ENCODE measurements at places on chromosomes 16 and 17.

DNA sequence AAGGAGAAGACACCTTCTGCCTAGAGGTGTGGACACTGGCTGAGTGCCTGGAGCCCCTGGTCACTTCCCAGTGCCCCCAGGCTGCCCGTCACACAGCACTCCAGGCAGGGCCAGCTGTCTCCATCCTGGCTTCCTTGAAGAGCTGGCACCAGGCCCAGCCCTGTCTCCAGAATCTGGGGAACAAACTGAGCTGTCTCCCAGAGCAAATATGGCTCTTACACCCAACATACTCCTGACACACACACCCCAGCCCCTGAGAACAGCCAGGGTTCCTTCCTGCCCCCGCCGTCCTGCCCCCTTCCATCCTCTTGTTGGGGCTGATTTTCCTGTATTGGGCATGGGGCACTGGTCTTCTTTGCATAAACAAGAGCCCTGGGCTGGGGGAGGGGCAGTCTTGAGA is 9.1 kb downstream of the NHERF1 start:
- DNase-seq, result no peak

GRCh38 chr16:56259425-56259779 is 68.1 kb downstream of the GNAO1 start:
- no peak for DNase-seq

DNA sequence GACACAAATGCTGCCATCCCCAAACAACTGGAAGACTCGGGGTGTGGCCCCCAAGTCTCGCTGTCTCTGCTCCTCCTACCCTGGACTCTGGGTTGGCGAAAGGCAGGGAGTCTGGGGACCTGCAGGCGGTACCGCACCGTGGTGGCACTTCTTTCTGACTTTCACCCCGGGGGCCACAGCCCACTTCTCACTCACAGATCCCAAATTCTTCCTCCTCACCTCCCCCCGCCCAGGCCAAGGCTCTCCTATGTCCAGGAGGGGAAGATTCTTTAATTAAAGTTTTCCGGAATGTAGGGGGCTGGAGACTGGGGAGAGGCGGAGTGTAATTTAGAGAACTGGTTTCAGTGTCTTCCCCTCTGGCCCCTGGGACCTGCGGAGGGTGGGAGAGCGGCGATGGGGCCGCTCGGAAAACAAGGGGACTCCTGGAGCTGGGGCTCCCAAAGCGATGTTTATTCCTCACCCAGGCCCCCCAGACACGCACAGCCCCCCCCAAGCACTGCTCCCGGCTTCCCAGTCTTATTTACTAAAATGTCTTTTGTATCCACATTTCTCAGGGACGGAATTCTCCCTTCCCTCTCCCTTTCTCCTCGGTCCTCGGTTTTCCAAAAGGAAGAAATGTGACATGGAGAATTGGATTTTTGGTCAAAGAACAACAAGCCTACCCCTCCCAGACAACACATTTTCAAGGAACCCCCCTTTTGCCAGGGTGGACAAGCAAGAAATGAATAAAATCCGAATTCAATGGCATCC is 1.2 kb downstream of the WNT3 start:
- DNase-seq, result no peak

DNA sequence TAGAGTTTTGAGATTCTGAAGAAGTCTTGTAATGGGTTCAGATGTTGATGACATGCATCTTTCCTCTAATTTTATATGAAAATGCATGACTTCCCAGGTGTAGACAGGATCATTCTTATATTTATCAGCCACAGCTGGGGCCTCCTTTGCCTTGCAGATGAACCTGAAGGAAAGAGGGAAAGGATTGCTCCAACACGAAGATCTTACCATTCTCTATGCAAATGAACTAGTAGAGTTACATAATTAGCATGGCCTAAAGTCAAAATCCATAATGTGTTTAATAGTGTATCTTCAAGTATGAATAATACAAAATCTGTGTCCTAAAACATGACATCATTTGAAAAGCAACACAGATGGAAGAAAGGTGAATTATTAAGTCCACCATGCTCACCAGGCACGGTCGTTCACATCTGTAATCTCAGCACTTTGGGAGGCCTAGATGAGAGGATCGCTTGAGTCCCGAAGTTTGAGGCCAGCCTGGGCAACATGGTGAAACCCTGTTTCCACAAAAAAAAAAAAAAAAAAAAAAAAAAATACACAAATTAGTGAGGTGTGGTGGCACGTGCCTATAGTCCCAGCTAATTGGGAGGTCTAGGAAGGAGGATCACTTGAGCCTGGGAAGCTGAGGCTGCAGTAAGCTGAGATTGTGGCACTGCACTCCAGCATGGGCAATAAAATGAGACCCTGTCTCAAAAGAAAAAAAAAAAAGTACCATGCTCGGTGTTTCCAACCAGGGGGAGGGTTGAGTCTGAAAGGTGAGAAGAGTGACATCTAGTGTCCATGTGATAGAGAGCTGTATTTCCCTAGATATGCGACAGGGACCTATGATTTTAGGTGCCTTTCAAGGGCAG is 6.3 kb downstream of the VWA3A start:
- DNase-seq, result no peak

- DNase-seq, result no peak
Measured at GRCh38 chr16:87495578-87496446, 3.0 kb upstream of the ZCCHC14 start.

DNA sequence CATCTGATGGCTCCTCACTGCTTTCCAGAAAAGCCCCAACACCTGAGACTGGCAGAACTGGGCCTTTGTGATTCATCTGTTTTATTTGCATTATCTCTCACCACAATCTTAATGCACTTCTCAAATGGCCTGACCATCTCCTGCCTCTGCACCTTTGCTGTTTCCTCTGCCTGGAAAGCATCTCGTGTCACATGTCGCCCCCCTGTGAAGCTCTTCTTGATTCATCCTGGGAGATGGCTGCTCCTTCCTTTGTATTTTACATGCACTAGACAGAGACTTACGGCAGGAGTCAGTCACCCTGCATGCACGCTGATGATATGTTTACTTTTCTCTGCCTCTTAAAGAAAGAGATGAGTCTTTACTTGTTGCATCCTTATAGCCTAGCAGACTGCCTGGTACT is 30.0 kb downstream of the HNF1B start:
- no peak for DNase-seq

DNA sequence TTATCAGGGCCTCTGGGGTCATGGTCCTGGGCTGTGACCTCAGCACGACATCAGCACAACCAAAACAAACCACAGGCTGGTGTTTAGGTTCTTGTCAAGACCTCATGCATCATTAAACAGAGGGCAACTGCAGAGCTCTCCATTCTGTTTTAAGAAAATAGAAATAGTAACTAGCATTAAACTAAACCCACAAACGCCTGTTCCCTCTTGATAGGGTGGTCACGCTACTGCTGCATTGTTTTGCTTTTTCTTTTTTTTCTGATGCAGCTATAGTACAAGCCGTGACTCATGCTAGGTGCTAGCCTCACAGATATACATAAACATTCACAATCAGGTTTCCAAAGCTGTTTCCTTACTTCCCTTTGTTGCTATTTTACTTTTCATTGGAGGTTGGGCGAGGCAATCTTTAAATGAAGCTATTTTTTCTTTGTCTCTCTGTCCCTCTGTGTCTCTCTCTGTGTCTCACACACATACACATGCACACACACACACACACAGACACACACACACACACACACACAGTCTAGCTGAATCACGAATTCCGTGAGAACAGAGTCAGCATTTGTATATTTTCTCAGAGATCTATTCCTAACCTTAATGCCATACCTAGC is 310.3 kb downstream of the CDH13 start:
- DNase-seq, result no peak

- DNase-seq, result peak; percentile 13
Measured at GRCh38 chr17:48055531-48056245, 7.5 kb downstream of the NFE2L1 start.

GRCh38 chr17:13127921-13128602 is 110.2 kb upstream of the ELAC2 start:
- DNase-seq, result no peak

DNA sequence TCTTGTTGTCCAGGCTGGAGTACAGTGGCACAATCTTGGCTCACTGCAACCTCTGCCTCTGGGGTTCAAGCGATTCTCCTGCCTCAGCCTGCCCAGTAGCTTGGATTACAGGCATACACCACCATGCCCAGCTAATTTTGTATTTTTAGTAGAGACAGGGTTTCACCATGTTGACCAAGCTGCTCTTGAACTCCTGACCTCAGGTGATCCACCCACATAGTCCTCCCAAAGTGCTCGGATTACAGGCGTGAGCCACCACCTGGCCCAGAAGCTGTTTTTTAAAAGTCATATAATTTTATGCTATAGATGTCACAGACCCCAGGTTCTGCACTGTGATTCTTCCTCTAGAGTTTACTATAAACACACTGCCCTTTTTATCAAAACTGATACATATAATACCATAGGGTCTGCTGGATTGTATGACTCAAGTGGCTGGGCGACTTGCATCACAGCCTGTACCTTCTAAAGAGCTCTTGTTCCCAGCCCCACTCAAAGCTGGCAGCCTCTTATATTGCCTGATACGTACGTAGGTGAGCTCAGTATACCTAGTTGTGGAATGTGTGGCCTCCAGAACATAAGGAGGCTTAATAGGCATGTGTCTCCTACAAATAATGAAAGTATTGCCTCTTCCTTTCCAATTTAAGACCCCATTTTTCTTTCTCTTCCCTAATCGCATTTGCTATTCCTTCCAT is 295.8 kb downstream of the ZFHX3 start:
- DNase-seq, result no peak

DNA sequence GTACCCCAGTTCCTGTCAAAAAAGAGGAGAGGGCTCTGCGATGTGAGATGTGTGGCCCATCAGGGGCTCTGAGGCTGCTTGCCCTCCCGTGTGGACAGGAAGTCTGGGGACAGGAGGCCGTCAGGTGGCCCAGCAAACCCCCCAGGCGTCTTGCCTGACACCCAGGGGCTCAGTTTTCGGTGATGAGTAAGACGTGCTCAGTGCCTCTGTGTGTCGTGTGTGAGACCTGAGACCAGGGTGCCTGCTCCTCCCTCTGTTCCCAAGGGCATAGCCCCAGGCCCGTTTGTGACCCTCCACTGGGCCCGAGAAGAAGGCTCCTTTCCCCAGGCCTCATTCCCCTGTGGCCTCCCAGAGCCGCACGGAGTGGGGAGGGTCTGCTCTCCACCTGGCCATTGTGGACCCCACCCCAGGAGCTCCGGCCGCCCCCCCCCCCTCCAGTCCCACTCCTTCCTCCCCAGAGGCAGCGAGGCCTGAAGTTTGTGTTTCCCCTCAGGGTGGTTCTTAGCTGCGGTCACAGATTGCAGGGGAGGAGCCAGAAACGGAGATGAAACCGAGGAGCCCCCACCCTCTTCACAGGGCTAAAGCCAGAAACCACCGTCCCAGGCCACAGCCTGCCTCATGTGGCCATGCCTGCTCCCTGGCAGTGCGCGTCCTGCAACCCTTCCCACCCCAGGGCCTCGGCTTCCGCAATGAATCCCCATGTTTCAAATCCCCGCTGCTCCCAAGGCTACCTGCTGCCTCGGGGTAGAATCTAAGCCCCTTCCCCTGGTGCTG is 4.9 kb upstream of the ACTG1 start:
- DNase-seq, result no peak

- DNase-seq, result no peak
Measured at GRCh38 chr16:87823181-87823929, 46.0 kb downstream of the SLC7A5 start.

GRCh38 chr16:1077877-1078578 is 5.5 kb downstream of the SSTR5 start:
- DNase-seq, result no peak

GRCh38 chr16:85627526-85628264 is 14.6 kb downstream of the GSE1 start:
- DNase-seq, result no peak

DNA sequence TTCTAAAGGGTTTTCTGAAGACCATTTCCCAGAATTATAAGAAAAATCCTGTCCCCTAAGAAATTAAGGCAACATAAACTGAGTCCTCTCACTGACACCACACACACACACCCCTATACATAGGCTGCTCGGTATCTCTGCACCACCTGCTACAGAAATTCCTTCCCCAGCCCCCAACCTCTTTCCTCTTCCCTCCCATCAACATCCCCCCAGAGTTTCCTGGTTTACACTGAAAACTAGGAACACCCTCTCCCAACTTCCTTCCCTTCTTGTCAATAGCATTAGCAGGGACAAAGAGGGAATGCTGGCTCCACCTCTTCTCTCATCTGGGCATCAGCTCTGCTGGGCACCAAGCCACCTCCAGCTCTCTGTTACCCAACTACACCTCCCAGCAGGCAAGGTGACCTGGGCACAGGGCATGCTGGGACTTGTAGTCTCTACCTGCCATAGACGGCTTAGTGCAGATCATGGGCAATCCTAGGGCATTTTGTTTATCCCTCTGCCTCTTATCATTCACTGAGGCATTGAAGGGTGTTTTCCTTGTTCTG is 15.7 kb downstream of the CAVIN1 start:
- DNase-seq, result peak; percentile 56

DNA sequence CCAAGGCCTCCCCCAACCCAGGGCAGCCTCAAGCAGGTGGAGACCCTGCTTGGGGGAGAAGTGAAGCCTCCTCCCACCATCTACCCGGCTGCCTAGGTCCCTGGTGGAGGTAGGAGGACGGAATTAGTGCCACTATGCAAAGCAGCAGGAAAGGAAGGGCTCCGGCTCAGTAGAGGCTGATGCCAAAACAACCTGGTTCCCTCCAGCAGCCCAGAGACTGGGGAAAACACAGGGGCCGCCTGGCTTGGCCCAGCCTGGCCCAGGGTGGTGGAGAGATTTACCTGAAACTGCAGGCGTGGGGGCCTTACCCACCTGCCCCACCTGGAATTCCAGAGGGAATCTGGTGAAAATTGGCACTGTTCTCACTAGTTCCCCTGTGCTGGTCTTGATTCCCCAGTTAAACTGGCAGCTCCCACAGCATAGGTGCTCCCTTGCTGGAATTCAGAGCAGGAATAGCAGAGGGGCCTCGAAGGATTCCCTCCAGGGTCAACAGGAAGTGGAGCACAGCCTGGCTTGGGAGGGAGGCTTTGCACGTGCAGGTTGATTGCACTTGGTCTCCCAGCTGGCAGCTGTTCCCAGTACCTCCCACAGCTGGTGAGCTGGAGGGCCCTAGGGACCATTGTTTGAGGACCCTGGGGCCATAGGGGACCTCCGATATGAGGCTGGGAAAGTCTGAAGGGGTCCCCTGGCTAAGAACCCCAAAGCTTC is 4.5 kb downstream of the CD79B start:
- DNase-seq, result no peak

DNA sequence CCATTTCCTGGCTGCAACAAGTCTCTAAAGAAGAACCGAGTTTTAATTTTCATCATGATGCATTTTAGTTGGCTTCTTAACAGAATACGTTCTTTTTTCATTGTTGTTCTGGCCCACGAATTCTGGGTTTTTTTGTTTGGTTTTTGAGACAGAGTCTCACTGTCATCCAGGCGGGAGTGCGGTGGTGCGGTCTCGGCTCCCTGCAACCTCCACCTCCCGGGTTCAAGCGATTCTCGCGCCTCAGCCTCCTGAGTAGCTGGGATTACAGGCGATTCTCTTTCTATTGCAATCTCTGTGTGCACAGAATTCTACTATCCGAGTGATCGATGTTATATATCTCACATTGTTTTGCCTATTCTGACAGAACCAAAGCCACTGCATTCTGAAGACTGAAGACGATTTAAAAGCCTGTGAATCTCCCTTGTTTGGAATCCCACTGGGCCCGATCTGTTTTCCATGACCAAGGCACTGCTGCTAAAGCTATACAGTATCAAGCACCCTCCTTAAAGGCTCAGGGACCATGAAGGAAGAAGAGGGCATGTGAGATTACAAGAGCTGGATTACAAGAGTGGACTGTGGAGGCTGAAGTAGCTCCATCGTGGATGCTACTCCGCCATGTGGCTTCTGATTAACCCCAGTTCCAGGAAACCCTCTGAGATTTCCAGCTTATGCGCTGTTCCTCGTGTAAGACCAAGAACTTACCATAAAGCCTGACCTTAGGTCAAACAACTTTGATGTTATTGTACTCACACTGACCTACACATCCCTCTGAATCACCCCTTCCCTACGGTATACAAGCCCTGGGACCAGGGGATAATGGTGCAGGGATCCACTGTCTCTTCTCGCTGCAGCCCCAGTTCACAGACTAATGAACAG is 44.3 kb downstream of the ADCY9 start:
- DNase-seq, result no peak
